ENCODE measurements at places on chromosomes 7 and 10.

- no peak for DNase-seq
Measured at GRCh38 chr7:102085218-102085772, 201.4 kb upstream of the SH2B2 start.

GRCh38 chr10:98373260-98374040, 41.5 kb downstream of the PYROXD2 start:
- DNase-seq = no peak

DNA sequence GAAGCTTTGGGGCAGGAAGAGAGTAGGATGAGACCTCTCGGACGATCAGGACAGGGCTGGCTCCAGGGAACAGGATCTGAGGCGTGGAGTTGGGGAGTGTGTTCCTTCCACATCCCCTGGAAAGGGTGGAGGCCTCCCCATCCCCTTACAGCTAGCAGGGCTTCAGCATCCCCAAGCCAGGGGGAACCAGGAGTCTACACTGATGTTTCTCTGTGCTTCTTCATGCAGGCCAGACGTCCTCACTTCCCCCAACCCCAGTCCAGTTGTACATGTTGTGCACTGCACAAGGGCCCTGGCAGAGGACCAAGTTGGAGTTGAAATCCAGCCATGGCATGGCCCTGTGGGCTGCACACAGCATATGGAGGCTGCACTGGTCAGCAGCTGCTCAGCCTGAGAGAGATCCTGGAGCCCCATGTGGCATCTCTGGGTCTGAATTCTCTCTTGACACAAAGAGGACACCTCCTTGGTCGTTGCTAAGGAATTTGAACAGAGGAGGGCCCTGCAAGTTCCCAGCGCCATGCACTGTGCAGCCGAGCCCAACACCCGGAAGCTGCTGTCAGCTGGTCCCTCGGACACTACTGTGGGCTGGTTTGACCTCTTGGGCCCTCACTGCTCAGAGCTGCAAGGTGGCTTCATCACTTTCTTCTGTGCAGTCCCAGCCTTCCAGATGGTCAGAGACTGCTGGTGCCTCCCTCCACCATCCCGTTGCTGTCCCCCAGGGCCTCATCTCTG, 181.1 kb downstream of the DNAJB6 start:
- no peak for DNase-seq

GRCh38 chr10:85012305-85012704, 683.9 kb downstream of the CCSER2 start:
- DNase-seq = peak; percentile 58

DNA sequence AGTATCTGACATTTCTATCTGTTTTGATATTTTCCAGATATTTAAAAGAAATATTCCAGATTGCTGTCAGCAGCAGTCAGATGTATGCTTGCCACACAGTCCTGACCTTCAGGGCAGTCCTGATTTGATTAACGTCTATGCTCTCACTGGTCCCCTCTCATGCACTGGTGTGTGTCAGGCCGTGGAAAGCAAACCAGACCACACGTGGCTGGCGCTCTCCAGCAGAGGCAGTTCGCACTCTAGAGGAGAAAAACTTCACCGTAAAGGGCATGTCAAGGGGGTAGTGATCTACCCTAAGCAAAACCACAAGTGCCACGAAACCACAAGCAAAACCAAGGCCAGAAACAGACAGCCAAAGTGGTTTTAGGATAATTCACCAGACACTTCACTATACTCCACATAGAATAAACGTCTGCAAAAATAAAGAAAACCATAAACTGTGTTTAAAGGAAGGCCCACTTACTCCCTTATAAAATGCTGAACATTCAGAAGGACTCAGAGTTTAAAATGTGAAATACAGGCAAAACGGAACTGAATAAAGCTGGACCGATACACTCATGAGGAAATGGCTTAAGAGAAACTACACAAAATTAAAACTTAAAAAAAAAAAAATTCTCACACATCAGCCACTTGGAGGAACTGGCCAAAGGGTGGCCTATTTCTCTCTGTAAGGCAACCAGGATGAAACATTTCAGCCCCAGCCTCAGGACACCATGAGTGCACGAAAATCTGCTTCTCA, 26.4 kb downstream of the PARP12 start:
- DNase-seq = no peak

- DNase-seq = no peak
Measured at GRCh38 chr10:126126023-126126422, 229.7 kb downstream of the FANK1 start.

- no peak for DNase-seq
Measured at GRCh38 chr7:130417213-130417612, 23.6 kb downstream of the CEP41 start.

DNA sequence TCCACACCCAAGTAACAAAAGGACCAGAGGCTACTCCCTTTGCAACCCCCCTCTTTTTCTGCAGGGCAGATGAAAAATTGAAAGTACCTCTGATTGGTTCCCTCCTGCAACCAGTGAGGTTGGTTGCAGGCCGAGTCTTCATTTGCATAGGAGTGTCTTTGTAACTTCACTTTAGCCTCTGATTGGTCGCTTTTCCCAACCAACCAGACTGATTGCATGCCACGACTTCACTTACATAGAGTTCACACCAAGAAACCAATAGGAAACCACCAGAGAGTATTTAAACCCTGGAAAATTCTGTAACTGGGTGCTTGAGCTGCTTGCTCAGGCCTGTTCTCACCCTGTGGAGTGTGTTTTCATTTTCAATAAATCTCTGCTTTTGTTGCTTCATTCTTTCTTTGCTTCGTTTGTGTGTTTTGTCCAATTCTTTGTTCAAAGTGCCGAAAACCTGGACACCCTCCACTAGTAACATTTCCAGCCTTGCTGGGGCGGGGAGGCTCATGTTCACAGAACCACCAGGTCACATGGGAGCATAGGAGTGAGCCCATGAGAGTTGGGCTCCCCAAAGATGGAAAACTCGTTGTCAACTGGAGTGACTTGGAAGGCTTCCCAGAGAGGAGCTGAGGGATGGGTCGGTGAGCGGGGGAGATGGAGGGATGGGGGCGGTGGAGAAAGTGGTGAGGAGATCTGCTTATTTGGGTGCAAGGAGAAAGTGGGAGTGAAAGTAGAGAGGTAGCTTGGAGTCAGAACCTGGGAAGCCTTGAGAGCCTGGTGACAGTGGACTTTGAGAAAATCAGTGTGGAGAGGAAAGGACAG, 223.6 kb downstream of the GFRA1 start:
- no peak for DNase-seq

GRCh38 chr7:105808703-105809590, 67.5 kb downstream of the ATXN7L1 start:
- no peak for DNase-seq

- DNase-seq = no peak
Measured at GRCh38 chr7:28173531-28173930, 7.1 kb downstream of the JAZF1 start.

GRCh38 chr7:81549484-81550016, 220.3 kb downstream of the HGF start:
- no peak for DNase-seq

DNA sequence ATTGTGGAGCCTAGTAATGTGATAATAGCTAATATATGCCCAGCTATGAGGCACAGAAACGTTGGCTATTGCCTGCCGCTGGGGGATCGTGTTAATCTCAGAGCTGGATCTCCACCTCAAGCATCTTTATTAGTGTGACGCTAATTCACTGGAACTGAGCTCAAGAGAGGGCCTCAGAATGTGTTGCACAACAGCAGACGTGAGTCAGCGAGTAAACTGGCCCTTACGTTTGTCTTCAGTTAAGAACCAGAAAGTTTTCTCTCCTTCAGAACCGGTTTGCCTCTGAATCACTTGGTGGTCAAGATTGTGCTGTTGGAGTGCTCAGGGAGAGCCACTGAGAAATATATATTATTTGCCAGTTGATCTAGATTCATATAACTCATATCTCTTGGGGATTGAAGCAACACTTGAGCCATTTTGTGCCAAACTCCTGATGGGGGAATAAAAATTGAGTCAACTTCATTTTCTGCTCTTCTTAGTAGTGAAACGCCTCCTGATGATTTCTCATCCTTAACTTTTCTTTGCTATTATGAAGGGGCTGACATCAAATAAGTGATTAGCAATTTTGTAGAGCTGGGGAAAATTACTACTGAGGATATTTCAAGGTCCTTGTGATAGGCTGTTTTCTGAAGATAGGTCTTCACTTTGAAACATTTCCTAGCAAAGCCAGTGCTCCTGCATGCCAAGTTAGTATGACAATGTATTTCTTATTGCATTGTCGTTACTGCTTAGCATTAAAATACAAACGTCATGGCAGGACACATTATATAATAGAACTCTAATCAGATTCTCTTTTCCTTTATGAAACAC, 22.3 kb downstream of the BZW2 start:
- no peak for DNase-seq

DNA sequence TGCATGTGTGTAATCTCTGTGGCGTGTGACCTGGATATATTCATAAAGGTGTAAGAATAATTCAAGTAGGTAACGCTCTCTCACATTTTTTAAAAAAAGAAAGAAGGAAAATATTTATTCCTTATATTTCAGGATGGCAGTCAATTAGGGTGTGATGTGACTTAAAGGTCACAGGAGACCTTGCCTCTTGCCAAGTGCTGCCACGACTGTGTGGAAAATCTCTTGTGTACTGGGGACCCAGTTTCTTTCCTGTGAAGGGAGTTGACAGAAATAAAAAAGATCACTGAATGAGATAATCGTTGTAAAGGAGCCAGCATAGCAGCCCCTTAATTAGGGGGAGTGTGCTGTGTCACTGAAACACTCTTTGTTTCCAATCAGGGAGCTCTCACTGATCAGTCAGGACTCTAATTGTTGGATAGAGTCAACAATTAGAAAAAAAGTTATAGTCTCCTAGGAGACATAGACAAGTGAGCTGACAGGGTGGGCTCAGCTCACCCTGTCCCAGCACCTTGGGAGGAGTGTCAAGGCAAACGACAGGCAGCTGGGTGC, 31.1 kb downstream of the PTPRE start:
- no peak for DNase-seq

DNA sequence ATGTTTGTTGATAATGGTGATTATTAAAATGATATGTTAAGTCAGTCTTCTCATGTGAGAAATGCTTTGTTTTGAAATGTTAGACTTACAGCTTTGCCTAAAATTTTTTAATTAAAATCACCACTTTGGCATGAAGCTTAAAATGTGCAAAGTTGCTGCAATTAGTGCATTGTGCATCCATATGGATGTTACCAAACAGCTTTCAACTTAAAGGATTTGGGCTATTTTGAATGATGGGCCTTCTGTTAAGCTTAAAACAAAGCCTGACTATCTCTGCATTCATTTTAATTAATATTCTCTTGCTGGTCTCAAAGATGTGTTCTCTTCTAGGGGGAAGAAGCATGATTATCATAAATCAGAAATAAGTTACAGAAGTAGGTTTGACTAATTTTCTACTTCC, 64.6 kb upstream of the FZD1 start:
- no peak for DNase-seq

- no peak for DNase-seq
Measured at GRCh38 chr10:47058032-47058702, 146.9 kb downstream of the PTPN20 start.

DNA sequence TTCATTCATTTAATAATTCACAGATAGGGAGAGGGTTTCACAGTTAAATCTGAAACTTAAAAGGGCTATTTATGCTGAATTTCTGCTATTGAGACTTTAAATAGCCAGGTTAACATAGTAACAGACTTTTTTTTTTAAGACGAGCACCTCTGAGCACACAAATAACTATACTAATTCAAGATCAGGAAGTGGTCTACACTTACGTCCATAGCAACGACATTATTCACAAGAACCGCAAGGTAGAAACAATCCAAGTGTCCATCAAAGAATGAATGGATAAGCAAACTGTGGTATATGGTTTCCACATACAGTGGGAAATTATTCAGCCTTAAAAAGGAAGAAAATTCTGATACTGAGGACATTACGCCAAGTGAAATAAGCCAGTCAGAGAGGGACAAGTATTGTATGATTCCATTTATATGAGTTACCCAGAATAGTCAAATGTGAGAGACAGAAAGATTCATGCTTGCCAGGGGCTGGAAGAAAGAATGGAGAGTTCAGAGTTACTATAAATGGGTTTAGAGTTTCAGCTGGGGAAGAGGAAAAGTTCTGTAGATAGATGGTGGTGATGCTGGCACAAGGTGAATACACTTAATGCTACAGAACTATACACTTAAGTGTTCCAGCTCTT, 140.3 kb upstream of the LAMB4 start:
- DNase-seq = no peak

- peak; percentile 66 for DNase-seq
Measured at GRCh38 chr10:89283025-89283935, 18.6 kb upstream of the IFIT2 start.

DNA sequence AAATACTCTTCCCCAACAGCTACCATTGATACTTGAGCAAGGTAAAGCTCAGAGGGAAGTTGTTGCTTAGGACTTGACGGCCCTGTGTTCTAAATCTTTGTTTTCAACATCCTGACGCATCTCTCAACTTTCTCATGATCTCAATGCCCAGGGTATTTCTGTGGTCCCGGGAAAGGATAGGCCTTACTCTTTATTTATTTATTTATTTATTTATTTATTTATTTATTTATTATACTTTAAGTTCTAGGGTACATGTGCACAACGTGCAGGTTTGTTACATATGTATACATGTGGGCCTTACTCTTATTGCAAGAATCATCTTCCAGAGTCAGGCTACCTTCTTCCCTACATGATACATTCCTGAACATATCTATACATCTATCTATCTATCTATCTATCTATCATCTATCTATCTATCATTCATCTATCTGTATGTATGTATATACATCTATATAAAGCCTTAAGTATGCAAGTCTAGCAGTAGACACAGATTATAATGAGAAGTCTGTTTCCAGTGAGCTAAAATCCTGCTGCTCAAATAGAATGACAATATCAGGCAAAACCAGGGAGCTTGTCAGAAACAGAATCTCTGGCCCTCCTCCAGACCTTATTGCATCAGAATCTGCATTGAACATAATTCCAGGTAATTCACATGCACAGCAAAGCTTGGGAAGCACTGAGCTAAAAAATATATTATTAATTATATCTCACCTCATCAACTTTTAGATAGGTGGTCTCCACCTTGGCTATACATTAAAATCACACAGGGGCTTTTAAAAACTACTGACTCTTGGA, 12.2 kb upstream of the CPA5 start:
- no peak for DNase-seq

- no peak for DNase-seq
Measured at GRCh38 chr10:132336064-132336746, 4.2 kb downstream of the LRRC27 start.

DNA sequence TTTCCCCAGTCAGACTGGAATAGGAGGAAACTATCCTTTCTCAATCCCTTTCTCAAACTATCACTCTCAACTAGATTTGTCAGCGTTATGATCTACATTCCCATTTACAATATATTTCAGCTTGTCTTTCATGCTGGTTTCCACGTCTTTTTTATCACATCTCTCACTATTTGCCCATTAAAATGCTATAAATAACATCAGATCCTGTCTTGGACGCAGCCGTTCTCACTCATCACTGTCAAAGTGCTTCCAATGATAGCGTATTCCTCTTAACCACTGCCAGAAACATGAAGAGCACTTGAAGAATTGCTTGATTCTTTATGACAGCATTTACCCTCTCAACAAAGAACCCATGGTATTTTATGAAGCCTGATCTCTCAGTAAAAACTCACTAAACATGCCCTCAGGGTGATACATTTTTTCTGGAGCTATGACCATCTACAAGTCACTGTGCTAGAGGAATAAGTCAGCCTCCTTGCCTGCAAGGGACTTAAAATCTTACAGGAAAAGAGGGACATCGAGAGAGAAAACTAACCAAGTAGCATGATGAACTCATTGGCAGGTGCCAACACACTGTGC, 205.6 kb upstream of the PFKP start:
- no peak for DNase-seq
